NCI-H1436 (cell line): ENCODE measurements at places on chromosomes 2 and 18.

GRCh38 chr2:224749136-224749535, 33.0 kb upstream of the CCDC195 start:
- DNase-seq = no peak

- no peak for DNase-seq
Measured at GRCh38 chr2:126913329-126913728, 14.6 kb downstream of the TEX51 start.

- no peak for DNase-seq
Measured at GRCh38 chr18:55336438-55337100, 251.4 kb downstream of the TCF4 start.

GRCh38 chr2:217753460-217754200, 249.2 kb downstream of the TNS1 start:
- DNase-seq = no peak

DNA sequence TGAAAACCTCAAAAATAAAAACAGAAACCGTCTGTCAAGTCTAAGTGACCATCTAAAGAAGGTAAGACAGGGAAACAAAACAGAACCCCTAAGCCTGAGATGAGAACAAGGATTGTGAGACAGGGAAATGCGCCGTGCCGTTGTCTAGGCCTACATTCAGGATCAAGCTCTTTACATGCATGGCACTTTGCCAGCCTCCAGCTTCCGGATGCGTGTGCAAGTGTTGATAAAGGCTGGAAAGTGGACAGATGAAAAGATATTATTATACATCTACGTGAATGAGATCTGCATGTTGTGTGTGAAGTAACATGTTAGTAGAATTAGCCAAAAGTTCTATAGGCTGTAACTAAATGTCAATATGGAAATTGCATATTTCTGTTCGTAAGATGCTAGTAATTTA, 28.6 kb upstream of the TMEM87B start:
- DNase-seq = no peak

DNA sequence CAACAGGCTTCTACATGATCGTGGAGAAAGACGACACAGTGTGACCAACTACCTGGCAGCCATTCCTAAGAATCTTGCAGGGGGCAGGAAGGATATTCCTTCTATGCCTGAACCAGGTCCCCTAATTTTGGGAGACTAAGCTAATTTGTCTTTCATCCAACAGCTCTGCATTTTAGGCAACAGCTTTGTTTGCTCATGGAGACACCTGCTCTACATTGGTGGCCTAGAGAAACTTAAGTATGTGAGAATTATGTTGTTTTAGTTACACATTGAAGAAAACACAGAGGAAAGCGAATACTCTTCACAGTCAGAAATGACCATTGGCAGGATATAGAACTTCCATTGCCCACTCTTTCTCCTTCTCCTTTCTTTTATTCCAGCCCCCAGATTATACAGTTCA, 75.2 kb downstream of the ASXL3 start:
- no peak for DNase-seq

GRCh38 chr2:142234741-142235140, 103.9 kb upstream of the LRP1B start:
- DNase-seq = no peak

- no peak for DNase-seq
Measured at GRCh38 chr2:227613272-227613660, 1.4 kb downstream of the SCYGR3 start.

DNA sequence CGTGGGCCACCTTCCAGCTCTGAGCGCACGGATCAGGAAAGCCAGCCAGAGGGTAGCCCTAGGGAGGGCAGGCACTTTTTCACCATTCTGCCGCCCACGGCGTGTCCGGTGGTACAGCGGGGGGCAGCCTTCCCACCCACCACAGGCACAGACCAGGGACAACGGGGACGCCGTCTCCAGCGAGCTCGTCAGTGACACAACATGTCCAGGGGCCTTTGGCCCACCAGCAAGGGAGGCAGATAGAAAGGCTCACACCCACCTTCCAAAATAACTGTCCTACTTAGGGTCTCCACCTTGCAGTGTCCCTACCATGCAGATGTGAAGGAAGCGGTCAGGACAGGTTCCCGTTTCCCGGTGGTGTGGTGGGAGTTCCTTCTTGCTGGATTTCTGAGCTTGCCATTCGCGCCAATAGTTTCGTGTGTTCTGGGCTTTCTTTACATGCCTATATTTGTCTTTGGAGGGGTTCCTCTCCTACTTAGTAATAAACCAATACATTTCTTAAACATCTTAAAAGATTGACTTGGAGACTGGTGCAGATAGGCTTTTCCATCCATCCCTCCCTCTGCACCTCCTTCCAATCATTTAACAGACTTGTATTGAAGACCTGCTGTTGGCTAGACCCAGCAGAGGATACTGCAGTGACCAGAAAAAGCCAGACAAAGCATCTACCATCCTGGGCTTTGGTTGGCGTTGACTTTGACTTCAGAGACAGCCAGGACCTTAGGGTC, 872 bp downstream of the ASB1 start:
- DNase-seq = no peak

GRCh38 chr2:42523341-42523740, 29.6 kb upstream of the KCNG3 start:
- no peak for DNase-seq

DNA sequence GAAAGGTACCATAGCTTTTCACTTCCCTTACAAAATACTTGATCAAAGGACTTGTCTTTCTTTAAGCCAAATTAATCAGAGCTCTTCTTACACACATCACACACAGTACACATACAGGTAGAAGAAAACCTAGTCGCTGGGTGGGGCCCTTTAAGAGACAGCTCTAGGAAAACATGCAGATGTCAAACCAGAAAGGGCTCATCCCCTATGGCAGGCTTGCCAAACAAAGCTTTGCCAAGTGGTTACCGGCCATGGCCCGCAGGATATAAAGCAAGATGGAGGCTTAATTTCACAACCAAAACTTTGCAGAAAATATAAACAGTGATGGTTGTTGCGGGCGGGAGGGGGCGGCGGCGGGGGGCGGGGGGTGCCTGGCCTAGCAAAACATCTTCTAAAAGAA, 2156.0 kb upstream of the PIK3C3 start:
- DNase-seq = no peak

DNA sequence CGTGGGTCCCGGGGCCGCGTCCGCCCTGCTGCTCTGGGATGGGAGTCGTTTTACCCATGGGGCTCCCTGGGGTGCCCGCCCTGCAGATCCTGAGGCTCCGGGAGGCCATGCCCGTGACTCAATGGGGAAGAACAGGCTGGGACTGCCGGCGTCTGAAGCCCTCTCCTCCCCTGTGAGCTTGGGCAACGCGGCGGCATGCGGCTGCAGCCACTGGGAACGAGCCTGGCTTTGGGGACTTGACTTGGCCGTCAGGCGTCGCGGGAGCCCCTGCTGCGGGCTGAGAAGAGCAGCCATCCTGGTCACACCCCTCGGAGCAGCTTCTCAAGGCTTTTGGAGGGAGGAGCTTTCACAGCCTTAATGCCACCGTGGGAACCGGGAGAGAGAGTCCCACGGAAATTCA, 126.9 kb upstream of the CTDP1 start:
- DNase-seq = no peak
